ENCODE measurements at places on chromosomes 12 and 14.
A peak's percentile ranks its signal among the peaks of the same experiment; 100 is the strongest.

- DNase-seq, result no peak
These were observed 15.3 kb downstream of the UBE2N start for GRCh38 chr12:93426412-93426805.

DNA sequence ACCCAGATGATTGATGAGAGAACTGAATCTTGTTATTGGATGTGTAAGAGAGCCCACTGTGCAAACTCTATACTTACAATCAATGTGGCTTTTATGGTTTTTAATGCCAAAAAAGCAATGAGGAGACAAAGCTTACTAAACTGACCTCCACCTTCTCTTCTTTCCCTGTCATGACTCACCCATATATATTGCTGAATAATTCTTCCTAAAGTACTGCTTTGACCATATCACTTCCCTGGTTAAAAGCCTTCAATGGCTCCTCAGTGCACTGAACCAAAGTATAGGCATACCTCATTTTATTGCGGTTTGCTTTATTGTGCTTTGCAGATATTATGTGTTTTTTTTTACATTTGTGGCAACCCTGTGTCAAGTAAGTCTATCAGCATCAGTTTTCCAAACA is 138.4 kb upstream of the PELI2 start:
- no peak for DNase-seq

DNA sequence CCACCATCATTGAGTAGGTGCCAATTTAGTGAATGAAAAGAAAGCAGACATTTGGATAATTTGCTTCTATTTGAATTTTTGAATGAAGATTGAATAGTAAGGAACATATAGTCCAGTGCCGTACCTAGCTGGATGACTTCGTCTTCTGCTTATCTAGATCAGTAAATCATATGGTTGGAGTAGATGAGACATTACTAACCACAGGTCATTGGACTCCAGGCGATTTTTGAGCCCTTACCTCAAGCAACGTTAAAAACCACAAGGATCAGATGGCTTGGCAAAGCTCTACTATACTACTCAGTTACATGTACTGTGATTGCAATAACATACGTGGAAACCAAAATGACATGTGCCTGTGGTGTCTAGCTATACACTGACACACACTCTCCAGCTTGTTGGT is 1.7 kb upstream of the SPATS2 start:
- no peak for DNase-seq

- no peak for DNase-seq
These were observed 1.6 kb downstream of the ART4 start for GRCh38 chr12:14841761-14842160.

DNA sequence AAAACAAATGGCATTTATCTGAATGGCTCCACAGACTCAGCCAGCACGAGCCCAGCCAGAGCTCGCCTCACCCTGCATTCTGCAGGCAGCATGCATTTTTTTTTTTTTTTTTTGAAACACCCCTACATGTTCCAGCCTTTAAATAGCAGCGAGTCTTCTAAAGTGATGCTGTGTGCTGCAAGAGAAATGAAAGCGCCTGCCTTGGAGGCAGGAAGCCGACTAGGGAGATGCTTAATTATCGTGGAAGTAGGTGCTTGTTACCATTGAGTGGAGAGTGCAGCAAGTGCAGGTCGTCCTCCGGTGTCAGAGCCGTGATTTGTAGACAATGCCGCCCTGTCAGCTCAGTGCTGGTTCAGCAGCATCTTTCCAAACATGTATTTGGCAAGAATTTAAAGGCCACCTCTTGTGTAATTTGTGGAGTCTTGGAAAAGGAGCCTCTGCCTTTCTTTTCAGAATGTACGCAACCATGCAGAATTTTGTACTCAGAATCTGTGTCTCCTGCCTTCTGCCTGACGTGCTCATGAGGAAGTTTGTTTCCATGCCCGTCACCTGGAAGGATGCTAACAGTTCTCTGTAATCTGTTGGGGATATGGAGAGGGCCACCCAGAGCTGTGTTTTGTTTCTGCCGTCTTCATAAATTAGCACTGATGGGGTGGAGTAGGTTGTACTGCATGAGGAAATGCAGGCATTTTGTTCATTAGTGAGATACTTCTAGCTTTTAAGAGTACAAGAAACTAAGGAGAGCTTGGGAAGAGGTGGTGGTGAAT is 345.9 kb upstream of the RGS6 start:
- DNase-seq, result no peak

DNA sequence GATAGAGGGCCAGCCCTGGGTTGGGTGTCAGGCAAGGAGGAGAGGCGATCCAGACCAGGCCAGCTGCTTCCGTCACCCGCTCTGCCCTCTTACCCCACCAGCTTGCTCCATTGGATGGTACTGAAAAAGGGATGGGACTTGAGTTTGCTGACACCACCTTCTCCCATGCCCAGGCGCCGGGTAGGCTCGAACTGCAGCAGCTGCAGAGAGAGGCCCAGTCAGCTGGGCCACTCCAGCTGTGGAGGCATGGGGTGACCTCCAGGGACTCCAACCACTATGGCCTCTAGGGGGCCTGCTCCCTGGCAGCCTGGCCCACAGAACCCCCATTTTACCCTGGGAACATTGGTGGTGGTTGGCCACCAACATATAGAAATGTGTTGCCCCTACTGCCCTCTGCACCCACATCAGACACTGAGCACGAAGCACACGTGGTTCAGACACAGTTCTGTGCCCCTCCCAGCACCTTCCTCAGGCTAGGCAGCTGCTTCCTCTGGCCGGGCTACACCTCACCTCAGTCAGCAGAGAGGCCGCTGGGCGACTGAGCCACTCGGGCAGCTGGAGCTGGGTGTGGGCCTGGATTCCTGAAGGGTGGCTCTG is 16.0 kb downstream of the RPS6KL1 start:
- DNase-seq, result no peak

DNA sequence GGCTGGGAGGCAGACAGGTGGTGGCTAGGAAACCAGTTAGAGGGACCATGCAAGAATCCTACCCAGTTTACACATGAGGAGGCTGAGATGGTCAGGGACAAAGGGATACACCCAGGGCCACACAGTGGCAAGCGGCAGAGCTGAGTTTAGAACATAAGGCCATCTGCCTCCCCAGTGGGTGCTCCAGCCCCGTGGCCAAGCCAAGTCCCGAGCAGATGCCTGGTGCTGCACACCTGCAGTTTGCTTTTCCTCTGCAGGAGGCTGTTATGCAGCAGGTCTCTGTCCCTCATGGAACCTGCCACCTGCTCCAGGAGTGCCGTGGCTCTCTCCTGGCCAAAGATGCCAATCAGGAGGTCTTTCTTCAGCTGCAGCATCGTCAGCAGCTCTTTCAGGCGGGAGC is 70.8 kb downstream of the SYNE3 start:
- DNase-seq, result no peak

GRCh38 chr12:59396519-59396918 is 199.3 kb upstream of the SLC16A7 start:
- no peak for DNase-seq

DNA sequence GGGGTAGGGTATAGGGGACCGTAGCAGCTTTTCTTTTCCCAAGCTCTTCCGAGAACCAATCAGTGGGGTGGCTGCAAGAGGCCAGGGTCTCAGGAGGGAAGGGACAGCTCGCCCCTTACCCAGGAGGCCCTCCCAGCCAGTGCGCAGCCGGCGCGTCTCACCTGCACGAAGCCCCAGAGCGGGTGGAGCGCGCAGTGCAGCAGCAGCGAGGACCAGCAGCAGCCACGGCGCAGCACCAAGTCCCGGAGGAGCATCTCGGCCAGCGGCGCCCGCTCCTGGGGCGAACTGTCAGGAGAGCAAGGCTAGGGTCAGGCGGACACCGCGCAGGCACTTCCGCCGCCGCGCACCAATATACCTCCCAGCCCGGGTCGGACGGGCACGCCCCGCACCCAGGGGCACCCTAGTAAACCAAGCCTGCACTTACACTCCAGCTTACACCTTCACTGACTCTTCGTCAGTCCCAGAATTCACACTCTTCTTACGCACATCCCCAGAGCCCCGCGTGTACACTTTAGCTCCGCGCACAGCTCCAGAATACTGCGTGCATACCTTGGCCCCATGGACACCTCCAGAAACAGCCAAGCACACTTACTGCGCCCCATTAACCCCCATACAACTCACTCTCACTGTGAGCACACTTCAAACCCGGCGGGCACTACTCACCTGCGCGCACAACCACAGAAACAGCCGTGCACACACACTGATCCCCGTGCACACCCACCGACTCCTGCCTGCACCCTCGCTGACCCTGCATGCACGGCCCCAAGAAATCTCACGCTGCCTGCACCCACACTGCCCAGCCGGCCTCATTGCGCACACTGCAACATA is 606 bp downstream of the PRIMA1 start:
- DNase-seq, result peak; percentile 45

GRCh38 chr14:28612414-28612813 is 154.2 kb upstream of the FOXG1 start:
- no peak for DNase-seq

- no peak for DNase-seq
These were observed 35.8 kb downstream of the OTX2 start for GRCh38 chr14:56774503-56774902.

- DNase-seq, result no peak
These were observed 19.4 kb downstream of the LMO3 start for GRCh38 chr12:16586350-16587109.

DNA sequence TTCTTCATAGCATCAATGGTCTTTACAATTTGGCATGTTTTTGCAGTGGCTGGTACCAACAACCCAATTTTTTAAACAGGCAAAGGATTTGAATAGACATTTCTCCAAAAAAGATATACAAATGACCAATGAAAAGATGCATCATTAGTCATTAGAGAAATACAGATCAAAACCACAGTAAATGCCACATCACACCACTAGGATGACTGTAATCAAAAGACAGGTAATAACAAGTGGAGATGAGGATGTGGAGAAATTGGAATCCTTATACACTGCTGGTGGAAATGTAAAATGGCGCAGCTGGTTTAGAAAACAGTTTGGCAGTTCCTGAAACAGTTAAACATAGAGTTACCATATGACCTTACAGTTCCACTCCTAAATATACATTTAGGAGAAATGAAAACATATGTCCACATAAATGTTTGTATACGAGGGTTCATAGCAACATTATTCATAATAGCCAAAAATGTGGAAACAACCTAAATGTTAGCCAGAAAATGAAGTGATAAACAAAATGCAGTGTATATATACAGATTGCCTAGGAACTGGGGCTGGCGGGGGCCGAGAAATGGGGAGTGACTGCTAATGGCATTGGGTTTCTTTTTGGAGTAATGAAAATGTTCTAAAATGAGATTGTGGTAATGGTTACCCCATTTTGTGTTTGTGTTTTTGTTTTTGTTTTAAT is 55.2 kb downstream of the TGFB3 start:
- no peak for DNase-seq

DNA sequence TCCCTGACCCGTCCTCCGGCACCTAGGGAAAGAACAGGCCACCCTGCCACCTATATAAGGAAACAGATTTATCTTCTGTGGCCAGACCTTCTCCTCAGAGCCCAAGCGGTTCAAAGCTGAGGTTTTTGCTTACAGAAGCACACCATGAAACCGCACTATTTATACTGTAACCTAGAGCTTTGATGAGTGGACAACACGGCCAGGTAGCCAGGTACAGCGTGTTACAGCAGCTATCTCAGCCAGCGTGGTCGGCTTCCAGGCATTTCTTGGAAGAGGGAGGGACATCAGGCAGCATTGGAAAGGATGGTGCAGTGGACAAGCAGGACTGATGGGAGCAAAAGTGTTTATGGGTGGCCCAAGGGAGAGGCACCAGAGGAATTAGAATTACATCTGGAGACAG is 34.4 kb downstream of the TTC7B start:
- DNase-seq, result no peak

DNA sequence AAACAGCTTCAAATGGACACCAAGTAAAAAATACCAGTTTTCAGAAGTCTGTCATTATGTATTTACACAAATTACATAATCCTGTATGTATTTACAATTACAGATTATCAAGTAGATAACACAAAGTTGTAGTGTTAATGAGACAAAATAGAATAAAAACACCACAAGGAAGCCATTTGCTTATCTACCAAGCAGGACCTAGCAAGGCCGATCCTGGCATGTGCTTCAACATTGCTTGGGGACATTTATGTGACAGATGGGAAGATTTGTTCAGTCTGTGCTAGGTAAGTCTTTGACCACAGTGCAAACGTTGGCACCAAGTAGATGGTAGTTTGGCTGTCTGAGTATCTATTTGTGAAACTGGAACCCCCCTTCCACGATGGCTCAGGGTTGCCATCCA is 35.8 kb downstream of the BCAT1 start:
- no peak for DNase-seq

DNA sequence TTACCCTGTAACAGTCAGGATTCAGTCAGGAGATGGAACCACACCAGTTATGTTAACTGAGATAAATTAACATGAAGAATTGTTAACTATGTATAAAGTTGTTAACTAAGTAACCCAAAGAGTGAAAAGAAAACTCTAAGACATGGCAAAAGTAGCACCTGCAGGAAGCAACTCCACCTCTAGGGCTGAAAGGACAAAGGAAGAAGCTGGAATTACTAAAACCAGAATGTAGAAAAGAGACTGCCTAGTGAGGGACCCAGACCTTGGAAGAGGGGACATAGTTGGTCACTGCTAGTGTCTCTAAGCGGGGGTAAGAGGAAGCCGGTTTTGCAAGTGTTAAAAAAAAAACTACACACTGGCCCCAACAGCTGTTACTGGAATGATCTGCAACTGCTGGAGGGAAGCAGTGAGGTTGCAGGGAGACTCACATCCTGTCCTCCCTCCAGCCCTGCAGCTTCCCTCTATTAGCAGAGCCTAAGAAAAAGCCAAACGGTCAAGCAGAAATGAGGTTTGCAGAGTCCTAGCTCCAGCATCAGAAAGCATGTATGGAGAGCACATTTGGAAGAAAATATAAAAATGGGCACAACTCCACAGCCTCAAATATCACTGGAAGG is 39.8 kb downstream of the GPR135 start:
- no peak for DNase-seq

- DNase-seq, result no peak
These were observed 2.3 kb downstream of the AKAP5 start for GRCh38 chr14:64467566-64467965.

GRCh38 chr14:80956922-80957321 is 1.5 kb downstream of the TSHR start:
- DNase-seq, result no peak

GRCh38 chr12:47237751-47238211 is 158.0 kb upstream of the AMIGO2 start:
- no peak for DNase-seq
